ENCODE measurements at places on chromosomes 12 and 14. TPM values are rescaled to one million over a fixed set of nuclear protein-coding genes. Genes with fewer than 3 reads are reported as not detected.

Gene ZNF268
- 20.3 TPM for total RNA-seq

Gene PTPRR
- total RNA-seq, result not detected

Gene NEMP1
- total RNA-seq, result 6.5 TPM

Gene SERPINA9
- under 0.01 TPM for total RNA-seq

Gene BCAT1
- 239 TPM for total RNA-seq

Gene CEP170B
- 17.1 TPM for total RNA-seq

Gene CCDC38
- under 0.01 TPM for total RNA-seq

Gene PRPH
- total RNA-seq, result not detected

Gene LIN7A
- total RNA-seq, result 11.5 TPM

Gene CORO1C
- 228 TPM for total RNA-seq

Gene CISTR
- total RNA-seq, result not detected

Measured in osteoblast (primary cell).